MM.1S (cell line): ENCODE measurements at places on chromosomes 3 and 15.

- H3K4me3 ChIP-seq: no peak overlapping the region
- no peaks in the 10 kb centered on the region for H3K27me3 ChIP-seq
- no peak for DNase-seq
- no peaks in the 10 kb centered on the region for H3K4me1 ChIP-seq
- no peaks in the 10 kb centered on the region for H3K36me3 ChIP-seq
Observed at GRCh38 chr3:19342389-19342788, 194.1 kb downstream of the KCNH8 start.

GRCh38 chr15:51680321-51680720 lies 982 bp upstream of the SCG3 start:
- no peak for DNase-seq
- H3K27me3 ChIP-seq: no peaks in the 10 kb centered on the region
- no peak overlapping the region for H3K27ac ChIP-seq
- no peak overlapping the region for H3K4me3 ChIP-seq

GRCh38 chr15:54550954-54551353 lies 572.7 kb downstream of the UNC13C start:
- H3K27ac ChIP-seq: no peak overlapping the region
- no peaks in the 10 kb centered on the region for H3K4me1 ChIP-seq
- H3K36me3 ChIP-seq: no peaks in the 10 kb centered on the region
- no peaks in the 10 kb centered on the region for H3K27me3 ChIP-seq
- no peak for DNase-seq

DNA sequence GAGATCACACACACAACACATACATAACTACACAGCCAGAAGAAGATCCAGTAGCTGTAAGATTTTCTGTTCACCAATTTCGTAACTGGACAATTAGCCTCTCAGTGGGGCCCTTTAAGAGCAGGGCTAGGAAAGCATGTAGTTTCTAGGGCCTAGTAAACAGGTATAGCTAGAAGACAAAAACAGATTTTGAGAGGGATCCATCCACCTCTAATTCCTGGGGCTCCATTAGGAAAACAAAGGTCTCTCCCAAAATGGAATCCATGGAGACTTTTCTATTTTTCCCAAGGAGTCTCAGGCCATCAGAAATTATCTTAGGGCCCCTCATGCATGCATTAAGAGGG lies 10.5 kb downstream of the KIF15 start:
- no peaks in the 10 kb centered on the region for H3K27me3 ChIP-seq
- no peak for DNase-seq
- no peak overlapping the region for H3K4me3 ChIP-seq
- H3K27ac ChIP-seq: no peak overlapping the region

DNA sequence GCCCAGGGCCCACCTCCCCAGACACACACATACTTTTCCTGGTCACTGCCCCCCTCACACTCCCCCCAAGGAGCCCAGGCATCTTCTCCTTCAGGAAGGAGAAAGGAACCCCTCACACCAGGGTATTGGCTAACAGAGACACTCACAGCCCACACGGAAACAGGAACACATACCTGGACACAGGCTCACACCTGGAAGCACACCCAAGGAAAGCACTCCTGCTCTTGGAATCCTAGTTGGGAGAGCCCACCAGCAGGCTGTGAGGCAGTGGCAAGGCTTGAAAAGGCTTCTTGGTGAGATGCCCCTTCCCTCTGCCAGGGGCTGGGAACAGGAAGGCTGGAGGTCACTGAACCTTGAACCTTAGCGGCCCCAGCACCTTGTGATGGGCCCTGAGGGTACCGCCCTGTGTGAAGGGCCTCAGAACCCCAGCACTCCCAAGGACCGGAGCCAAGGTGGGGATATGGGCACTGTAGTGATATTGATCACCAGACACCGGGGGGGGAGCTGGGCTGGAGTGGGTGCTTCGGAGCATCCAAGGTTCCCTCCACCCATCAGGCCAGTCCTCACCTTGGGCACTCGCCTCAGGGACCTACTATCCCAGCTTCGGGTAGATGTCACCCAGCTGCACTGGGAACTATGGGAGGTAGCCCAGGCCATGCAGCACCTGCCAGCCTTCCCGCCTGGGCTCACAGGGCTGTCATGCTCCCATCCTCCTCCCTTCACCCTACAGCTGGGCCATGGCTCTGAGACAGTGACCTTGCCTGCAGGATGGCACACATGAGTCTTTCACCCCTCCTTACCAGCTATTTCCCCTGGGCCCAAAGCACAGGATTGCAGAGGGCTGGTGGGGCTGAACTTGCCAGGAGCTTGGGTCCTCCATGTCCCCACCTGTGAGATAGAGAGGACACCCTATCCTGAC lies 16.4 kb downstream of the MYL3 start:
- no peak overlapping the region for H3K27ac ChIP-seq
- no peak for DNase-seq
- peaks cover 7% of the 10 kb centered on the region; the same call in 1 of the 2 replicates for H3K4me1 ChIP-seq
- H3K4me3 ChIP-seq: peak overlapping the region; percentile 73
- H3K27me3 ChIP-seq: peaks cover 7% of the 10 kb centered on the region; the same call in 1 of the 2 replicates

GRCh38 chr3:114519415-114519814 lies 225.6 kb downstream of the TIGIT start:
- no peaks in the 10 kb centered on the region for H3K36me3 ChIP-seq
- H3K4me3 ChIP-seq: no peak overlapping the region
- no peak overlapping the region for H3K27ac ChIP-seq

GRCh38 chr3:13950042-13950441 lies 70.2 kb upstream of the WNT7A start:
- no peak overlapping the region for H3K4me3 ChIP-seq
- DNase-seq: no peak
- no peaks in the 10 kb centered on the region for H3K27me3 ChIP-seq
- no peaks in the 10 kb centered on the region for H3K4me1 ChIP-seq
- no peak overlapping the region for H3K27ac ChIP-seq
- H3K36me3 ChIP-seq: no peaks in the 10 kb centered on the region

GRCh38 chr3:52374173-52374572 lies 58.1 kb downstream of the DNAH1 start:
- no peaks in the 10 kb centered on the region for H3K27me3 ChIP-seq
- no peak overlapping the region for H3K27ac ChIP-seq
- H3K36me3 ChIP-seq: no peaks in the 10 kb centered on the region
- H3K4me1 ChIP-seq: no peaks in the 10 kb centered on the region
- no peak for DNase-seq
- H3K4me3 ChIP-seq: no peak overlapping the region

DNA sequence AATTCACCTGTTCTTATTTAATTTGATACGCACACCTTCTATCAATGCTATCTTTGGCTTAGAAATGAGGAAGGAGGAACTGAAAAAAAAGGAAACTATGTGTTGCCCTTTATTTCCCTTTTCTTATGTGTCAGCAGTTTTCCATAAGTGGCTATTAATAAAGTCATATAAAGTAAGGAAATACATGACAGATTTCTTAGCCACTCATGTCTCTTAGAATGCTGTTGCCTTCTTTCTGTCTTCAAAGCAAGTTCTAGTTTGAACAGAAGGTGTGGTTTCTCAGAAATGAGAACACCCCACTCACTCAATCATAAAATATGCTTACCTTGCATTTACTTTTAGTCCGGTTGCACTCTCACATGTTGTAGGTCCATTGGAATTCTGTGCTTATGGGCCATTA lies 640.5 kb upstream of the GRM7 start:
- H3K4me1 ChIP-seq: no peaks in the 10 kb centered on the region
- no peaks in the 10 kb centered on the region for H3K36me3 ChIP-seq
- no peaks in the 10 kb centered on the region for H3K27me3 ChIP-seq
- H3K27ac ChIP-seq: no peak overlapping the region
- H3K4me3 ChIP-seq: no peak overlapping the region
- no peak for DNase-seq

DNA sequence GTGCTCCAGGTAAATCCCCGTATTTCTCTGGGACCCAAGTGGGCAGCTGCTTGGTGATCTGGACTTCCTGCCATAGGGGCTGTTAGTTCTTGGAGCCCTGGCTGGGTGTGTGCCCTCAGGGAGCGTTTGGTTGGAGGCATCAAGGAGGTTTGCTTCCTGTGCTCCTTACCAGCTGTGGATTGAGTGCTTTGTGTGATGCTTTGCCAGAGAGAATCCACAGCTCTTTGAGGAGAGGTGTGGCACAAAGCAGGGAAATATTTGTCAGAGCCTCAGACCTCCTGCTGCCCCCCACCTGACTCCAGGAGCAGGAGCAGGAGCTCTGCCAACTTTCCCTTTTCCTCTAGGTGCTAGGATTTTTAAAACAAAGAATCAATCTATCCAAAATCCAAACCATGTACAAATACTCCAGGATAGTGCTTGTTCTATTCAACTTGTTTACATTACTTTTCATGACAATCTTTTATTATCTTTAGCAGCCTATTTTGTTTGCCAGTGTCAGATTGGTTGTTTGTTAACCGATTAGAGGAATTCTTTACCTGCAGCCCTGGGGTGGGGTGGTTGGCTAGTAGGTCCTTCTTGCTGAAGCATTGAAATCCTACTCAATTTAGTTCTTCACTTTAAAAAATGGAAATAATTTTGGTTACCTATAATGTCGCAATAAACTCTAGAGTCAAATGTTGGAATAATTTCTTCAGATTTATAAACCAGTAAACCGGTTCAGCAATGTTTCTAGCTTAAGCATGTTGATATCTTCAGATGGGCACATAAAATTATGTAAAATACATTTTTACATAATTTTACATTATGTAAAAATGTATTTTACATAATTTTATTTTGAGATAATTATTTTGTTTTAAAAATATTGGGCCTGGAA lies 2.5 kb downstream of the CTDSPL start:
- peaks cover 4% of the 10 kb centered on the region; the same call in 1 of the 2 replicates for H3K4me1 ChIP-seq
- no peak overlapping the region for H3K27ac ChIP-seq
- no peak overlapping the region for H3K4me3 ChIP-seq
- no peaks in the 10 kb centered on the region for H3K27me3 ChIP-seq
- H3K36me3 ChIP-seq: no peaks in the 10 kb centered on the region

GRCh38 chr3:52313188-52313773 lies 2.8 kb upstream of the DNAH1 start:
- peaks cover 25% of the 10 kb centered on the region for H3K4me1 ChIP-seq
- no peaks in the 10 kb centered on the region for H3K36me3 ChIP-seq
- no peak for DNase-seq
- H3K27me3 ChIP-seq: no peaks in the 10 kb centered on the region
- peak overlapping the region; percentile 61 for H3K27ac ChIP-seq

GRCh38 chr3:37590328-37591079 lies 271.2 kb upstream of the CTDSPL start:
- no peak for DNase-seq
- no peaks in the 10 kb centered on the region for H3K4me1 ChIP-seq
- H3K4me3 ChIP-seq: no peak overlapping the region
- H3K36me3 ChIP-seq: no peaks in the 10 kb centered on the region
- H3K27ac ChIP-seq: no peak overlapping the region

GRCh38 chr3:33659856-33660434 lies 58.1 kb downstream of the CLASP2 start:
- H3K27me3 ChIP-seq: no peaks in the 10 kb centered on the region
- H3K36me3 ChIP-seq: no peaks in the 10 kb centered on the region
- peaks cover 27% of the 10 kb centered on the region for H3K4me1 ChIP-seq
- no peak for DNase-seq

DNA sequence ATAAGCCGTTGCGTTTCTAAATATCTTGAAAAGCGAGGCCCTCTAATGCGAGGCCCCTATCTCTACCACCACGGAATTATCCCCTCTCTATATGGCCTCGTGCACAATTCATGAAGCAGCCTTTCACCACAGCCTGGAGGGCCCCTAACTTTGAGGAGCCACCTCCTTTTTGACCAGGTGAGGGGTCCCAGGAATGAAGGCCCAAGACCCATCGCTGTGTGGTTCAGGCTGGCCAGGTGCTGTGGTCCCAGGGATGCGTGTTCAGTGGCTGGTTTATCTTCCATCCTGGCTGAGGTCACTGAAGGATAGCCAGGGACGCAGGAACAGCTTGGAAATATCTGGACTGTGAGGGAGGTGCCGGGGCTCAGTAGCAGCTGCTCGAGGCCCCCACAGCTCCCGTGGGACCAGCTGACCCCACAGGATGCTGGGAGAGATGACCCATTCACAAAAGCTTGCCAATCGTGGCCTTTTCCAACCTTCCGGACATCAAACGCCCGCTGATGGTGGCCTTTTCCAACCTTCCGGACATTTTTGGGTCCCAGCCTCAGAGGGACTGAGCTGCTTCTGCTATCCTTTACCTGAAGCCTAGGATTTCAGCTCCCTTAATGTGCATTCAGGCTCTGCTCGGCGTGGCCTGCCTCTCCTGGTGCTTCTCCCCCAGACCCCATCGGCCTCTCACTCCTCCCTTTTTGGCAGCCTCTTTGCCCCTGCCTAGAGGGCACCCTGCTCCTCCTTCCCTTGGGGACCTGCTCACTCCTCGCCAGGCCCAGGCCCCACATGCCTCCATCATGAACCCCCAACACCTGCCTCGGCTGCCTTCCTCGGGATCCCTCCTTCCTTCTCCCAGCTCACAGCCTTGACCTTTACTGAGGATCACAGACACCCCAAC lies 140.9 kb downstream of the CHSY1 start:
- H3K36me3 ChIP-seq: no peaks in the 10 kb centered on the region
- H3K27ac ChIP-seq: no peak overlapping the region
- no peak for DNase-seq
- no peak overlapping the region for H3K4me3 ChIP-seq
- no peaks in the 10 kb centered on the region for H3K27me3 ChIP-seq

DNA sequence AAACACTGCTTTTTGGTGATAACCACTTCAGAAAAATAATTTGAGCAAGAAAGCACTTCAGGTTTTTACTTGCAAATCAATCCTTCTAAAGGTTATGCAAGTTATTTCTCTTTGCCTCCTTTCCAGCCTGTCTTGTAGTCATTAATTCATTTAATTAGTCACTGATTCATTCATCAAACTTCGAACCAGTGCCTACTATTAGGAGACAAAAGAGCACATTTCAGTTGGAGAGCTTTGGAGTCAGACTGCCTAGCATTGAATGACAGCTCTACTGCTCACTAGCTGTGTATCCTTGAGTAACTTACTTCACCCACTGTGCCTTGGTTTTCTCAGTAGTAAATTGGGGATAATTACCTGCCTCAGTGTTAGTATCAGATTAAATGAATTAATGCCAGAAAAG lies 14.9 kb upstream of the LRRC58 start:
- H3K27me3 ChIP-seq: no peaks in the 10 kb centered on the region
- DNase-seq: no peak
- no peak overlapping the region for H3K4me3 ChIP-seq
- H3K36me3 ChIP-seq: no peaks in the 10 kb centered on the region
- no peaks in the 10 kb centered on the region for H3K4me1 ChIP-seq

- no peaks in the 10 kb centered on the region for H3K4me1 ChIP-seq
- H3K27ac ChIP-seq: no peak overlapping the region
Observed at GRCh38 chr3:98846101-98846500, 55.4 kb downstream of the DCBLD2 start.

DNA sequence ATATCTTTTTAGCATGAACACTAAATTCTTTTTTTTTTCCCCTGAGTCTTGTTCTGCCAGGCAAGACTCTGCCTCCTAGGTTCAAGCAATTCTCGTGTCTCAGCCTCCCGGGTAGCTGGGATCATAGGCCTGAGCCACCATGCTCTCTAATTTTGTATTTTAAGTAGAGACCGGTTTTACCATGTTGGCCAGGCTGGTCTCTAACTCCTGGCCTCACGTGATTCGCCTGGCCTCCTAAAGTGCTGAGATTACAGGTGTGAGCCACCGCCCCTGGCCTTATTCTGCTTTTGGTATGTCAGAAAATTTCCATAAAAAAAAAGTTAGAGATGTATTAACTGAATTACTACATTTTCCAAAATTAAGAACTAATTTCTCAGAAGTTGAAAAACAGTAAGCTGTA lies 14.3 kb downstream of the RAB11A start:
- H3K36me3 ChIP-seq: peaks cover 5% of the 10 kb centered on the region; the same call in 1 of the 2 replicates
- H3K4me3 ChIP-seq: no peak overlapping the region
- H3K27me3 ChIP-seq: no peaks in the 10 kb centered on the region
- no peak for DNase-seq

- no peak overlapping the region for H3K4me3 ChIP-seq
- no peaks in the 10 kb centered on the region for H3K36me3 ChIP-seq
- H3K4me1 ChIP-seq: no peaks in the 10 kb centered on the region
- H3K27me3 ChIP-seq: no peaks in the 10 kb centered on the region
- no peak for DNase-seq
- no peak overlapping the region for H3K27ac ChIP-seq
Observed at GRCh38 chr3:65078748-65079147, 390.9 kb upstream of the ADAMTS9 start.
